ENCODE measurements at places on chromosomes 6 and 20.

DNA sequence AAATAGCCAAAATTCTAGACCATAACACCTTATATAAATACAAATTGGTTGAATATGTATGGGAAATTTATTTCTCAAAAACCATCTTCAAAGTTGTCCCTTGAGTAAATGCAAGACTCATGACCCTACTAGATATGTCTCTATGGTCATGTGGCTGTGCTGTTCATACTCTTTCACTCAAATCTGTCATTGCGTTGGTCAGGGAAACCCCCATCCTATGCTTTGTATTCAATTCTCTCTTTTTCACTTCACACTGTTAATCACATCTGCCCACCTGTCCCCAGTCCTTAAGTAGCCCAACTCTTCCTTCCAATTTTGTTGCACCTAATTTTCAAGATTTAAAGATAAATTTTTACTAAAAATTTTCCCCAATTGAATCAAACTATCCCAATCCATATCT, 51.0 kb downstream of the RPS12 start:
- no peak for DNase-seq

DNA sequence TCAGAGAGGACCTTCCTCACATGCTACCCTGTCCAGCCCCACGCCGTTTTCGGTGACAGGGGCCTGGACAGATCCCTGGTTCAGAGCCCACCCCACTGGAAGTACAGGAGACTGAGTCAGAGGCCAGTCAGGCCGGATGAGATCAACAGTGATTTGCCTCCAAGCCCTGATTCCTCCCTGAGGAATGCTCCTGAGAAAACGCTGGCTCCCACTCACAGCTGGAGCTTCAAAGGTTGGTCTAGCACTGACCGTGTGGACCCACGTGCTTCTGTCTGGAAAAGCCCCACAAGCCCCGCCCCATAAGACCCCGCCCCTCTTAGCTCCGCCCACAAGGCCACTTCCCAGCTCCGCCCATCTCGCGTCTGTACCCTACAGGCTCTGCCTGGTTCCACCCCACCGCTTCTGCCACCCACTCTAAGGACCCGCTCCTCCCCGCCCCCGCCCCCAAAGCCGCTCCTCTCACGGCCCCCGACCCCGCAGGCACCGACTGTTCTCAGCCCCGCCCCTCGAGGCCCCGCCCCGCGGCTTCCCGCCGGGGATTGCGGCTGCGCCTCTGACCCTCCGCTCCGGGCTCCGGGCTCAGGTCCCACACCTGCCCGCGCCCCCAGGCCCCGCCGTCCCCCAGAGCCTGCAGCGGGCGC, 64.9 kb upstream of the BHLHE23 start:
- DNase-seq, result peak; percentile 18

- peak; percentile 40 for DNase-seq
Measured at GRCh38 chr6:153312634-153313033, 181.6 kb upstream of the RGS17 start.

DNA sequence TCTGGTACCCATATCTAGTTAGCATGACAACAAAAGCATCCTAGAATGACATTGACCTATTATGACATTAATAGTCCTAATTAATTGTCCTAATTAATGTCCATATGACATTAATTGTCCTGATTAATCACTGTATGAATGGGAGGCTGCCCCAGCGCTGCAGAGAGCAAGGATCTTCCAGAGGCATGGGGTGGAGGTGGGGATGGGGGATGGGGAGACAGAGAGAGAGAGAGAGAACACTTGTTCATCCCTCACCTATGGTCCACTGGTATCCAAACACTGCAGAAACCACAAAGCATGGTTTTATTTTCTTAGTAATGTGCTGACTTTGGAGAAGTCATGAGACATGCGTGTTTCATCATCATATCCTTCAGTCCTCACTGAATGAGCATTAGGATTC, 235.1 kb downstream of the FNDC1 start:
- DNase-seq, result no peak

DNA sequence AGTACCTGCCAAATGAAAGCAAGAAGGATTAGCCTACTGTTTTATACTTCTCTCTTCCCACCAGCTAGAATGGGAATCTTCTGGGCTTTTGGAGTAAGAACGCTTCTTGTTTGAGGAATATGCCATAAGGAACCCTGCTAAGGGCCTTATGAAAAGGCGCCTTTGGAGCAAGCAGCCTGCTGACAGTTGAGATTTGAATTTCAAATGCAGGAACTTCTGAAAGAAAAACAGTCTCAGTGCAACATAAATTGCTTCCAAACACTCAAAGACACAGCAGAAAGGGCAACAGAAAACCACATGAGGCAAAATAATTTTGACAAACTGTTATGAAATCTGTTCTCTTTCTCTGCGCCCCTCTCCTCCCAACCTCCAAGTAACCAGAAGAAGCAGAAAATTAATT, 149.4 kb upstream of the B3GAT2 start:
- DNase-seq, result no peak

GRCh38 chr20:8602389-8603116, 466.3 kb upstream of the PLCB4 start:
- no peak for DNase-seq

GRCh38 chr6:43951063-43951755, 176.0 kb downstream of the MRPL14 start:
- no peak for DNase-seq

- DNase-seq, result no peak
Measured at GRCh38 chr20:63141531-63141930, 74.4 kb downstream of the YTHDF1 start.

GRCh38 chr6:21981235-21981833, 315.5 kb downstream of the PRL start:
- DNase-seq, result no peak

GRCh38 chr20:51660672-51661608, 107.2 kb downstream of the ATP9A start:
- DNase-seq, result peak; percentile 95

DNA sequence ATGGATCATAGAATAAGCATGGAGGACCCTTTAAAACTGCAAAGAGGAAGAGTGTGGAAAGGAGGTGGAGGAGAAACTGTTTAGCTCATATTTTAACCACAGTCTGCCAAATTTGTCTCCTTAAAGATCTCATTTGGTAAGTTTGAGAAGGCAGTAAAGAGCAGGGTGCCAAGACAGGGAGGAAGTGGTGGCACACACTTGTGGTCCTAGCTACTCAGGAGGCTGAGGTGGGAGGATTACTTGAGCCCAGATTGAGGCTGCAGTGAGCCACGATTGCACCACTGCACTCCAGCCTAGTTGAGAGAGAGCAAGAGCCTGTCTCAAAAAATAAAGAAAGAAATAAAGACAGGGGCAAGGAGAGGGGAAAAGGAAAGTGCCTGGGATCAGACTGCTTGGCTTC, 16.8 kb upstream of the DCBLD1 start:
- no peak for DNase-seq

DNA sequence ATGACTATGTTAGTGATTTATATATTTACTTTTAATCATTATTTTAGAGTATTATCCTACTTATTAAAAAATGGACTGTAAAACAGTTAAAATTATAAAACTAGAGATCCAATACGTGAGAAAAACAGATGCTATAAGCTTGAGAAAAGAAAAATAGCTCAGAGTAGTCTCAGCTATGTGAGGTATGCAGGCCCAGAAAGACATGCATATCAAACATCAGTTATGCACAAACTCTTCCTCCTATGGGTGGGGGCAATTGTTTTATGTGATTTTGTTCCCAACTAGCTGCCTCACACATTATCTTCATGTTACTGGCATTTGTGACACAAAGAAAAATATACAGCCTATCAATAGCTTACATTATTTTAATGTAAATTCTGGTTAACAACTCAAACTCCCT, 28.8 kb downstream of the RARS2 start:
- DNase-seq, result no peak

- no peak for DNase-seq
Measured at GRCh38 chr20:59331721-59332329, 31.4 kb downstream of the EDN3 start.

GRCh38 chr20:4138056-4138455, 122.7 kb upstream of the RNF24 start:
- no peak for DNase-seq

- no peak for DNase-seq
Measured at GRCh38 chr6:5450073-5450472, 188.8 kb downstream of the FARS2 start.

- DNase-seq, result no peak
Measured at GRCh38 chr6:140433072-140433471, 1058.6 kb upstream of the CITED2 start.

DNA sequence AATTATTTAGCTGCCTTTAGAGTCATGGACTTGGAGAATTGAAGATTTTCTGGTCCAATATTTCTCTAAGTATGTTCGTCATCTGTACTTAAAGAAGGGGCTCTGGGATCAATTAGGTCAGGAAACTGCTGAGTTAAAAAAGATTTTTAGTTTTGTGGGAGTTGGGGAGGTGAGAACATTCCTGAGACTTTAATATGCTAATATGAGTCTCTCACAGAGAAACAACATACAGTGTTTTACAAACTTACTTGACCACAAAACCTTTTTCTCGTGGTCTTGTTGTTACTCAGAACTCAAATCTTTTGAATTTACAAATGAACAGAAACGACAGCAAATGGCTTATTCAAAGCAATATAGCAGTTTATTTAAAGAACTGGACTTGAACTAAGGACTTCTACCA, 67.9 kb downstream of the LIN28B start:
- no peak for DNase-seq

DNA sequence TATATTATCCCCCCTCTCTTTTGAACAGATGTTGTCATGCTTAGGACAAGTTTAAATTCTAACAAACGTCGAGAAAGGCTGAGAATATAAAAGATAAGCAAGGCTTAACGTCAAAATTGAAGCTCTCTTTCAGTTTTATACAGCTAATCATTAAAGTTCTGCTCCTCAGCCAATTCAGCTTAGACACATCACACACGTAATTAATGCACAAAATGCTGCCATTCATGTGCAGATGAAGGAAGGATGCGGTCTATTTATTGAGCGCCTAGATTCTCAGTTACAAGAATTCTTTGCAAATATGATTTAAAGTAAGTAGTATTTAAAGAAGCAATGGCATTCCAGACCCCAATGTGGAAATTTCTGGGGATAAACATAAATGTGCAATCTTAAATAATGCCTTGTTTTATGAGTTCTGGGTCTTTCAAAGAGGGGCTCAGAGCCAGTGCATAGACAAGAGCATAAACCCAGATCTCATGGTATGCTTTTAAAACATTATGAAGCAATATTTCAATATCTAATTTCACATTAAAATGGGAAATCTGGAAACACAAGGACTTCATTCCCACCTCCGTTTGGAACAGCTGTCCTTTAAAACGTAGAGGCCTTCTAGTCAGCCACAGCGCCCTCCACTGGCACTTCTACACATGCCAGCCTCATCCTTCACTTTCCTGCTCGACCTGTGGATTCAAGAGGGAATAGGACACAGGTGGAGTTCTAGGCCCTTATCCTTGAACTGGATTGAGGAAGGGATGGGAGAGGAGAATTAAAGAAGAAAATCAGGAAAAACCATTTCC, 85.8 kb downstream of the LYRM4 start:
- peak; percentile 52 for DNase-seq

DNA sequence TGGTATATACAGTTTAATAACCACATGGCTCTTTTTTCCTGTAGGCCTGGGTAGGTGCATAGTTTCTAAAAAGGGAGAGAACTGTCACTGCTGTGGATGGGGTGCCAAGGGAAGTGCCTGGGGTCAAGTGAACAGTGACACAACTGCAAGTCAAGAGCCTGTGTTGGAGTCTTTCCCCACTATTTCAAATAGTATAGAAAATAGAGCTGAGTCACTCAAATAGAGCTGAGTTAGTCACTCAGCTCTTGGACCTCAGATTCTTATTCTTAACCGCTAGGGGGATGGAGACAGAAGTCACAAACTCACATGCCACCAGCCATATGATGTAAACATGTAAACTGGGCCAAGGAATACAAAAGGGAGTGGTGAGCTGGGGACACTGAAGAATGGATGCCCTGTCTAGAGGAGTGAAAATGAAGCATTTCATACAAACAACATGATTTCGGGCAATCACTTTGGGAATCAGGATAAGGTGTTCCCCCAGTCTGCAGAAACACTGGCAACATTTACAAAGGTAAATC, 2.1 kb downstream of the NQO2 start:
- DNase-seq, result peak; percentile 90

DNA sequence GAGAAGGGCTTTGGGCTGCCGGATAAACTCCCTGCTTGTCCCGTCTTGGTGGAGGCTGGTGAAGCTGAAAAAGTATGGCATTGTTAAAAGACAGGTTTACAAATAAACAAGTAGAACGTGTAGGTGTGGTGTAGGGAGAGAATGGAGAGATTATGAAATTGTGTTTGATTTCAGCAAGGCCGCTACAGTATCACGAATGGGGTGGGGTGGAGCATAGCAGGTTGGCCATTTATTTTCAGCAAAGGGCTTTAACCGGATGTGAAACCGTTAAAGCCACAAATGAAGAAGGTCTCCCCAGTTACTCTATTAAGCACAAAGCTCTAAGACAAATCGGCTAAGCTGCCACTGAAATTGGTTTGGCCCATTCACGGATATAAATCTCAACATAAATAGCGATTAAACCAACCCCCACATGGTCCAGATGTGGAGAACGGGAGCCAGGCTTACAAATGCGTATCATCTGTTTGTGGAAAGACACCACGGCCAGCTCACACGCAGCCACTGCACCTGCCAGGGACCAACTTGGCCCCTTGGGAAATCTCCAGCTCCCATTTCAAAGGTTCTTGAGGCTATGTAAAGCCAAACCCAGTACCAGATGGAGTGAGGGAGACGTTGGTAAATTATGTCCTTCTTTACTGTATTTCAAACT, 94.0 kb downstream of the ZMYND8 start:
- no peak for DNase-seq

DNA sequence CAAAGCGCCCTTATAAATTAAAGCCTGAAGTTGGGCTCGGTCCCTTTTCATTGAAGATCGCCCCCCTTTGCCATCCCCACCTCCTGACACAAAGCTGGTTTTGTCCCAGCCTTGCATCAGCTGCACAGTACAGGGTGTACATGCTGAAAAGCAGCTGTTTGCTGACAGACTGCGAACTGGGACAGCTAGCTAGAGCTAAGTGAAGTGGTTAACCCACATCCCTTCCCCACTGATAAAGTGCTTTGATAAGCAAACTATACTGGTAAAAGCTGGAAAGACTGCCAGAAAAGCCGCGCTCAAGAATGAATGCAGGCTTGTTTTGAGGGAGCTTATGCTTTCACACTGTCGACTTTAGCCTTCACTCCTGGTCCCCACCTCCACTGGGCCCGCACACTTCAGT, 207.3 kb downstream of the GMDS start:
- no peak for DNase-seq

- DNase-seq, result no peak
Measured at GRCh38 chr6:93177438-93177837, 241.9 kb downstream of the EPHA7 start.

DNA sequence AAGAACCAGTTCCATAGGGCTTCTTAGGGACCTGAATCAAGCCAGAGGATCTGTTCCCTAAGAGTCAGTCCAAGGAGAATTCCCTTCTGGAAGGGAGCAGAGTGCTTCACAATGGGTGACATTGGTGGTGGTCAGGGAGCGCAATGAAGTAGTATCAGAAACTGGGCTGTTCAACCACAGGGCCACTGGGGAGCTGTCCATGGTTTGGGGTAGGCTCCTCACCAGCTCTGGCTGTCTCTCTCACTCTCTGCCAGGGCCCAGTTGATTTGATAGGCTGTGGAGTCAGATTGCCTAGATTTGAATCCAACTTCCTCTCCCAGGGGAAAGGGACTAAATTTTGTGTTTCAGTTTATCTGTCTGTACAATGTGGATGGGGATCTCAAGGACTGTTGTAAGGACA, 36.7 kb upstream of the CHD6 start:
- DNase-seq, result no peak

GRCh38 chr6:55009131-55009530, 162.6 kb downstream of the FAM83B start:
- no peak for DNase-seq

GRCh38 chr6:98885330-98885729, 51.0 kb downstream of the POU3F2 start:
- no peak for DNase-seq

- no peak for DNase-seq
Measured at GRCh38 chr6:95017922-95018321, 559.4 kb upstream of the MANEA start.
